Stimulated activated CD4-positive, alpha-beta T cell treated with anti-CD3 and anti-CD28 coated beads, Interleukin-12 subunit alpha, Interleukin-12 subunit beta, amount 100 ng/mL, for 48 hours (primary cell): ENCODE measurements at places on chromosomes 1 and 21.

DNA sequence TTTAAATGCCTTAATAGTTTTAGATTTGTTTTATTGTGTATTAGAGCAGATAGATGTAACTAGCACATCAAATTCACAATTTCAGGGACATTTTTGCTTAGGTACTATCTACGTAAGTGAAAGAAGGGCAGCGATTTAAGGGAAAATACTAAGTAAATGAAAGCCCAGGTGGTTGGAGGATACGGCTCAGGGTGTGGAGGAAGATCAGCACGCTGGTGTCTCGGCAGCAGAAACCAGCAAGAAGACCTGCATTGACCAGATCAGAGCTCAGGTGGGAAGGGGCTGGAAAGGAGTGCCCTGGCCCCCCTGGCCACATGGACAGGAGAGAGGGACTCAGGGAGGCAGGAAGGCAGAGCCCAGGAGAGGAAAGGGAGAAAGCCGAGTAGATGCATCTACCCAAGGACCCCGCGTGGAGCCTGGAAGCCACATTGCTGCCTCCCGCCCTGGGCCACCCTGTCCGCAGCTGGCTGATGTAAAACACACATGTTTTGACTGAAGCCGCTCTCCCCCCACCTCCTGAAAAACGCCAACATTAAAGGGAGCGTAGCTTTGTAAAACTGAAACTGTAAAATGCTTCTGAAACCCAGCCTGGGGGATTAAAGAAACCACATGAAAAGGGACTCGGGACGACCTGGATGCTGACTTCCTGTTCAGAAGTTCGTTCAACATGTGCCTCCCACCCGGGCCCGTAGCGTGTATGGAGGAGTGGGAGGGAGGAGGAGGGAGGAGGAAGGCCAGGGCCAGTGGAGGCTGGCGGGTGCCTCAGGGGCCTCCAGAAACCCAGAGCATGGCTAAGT, 72.6 kb upstream of the TARDBP start:
- DNase-seq, result peak; percentile 52

DNA sequence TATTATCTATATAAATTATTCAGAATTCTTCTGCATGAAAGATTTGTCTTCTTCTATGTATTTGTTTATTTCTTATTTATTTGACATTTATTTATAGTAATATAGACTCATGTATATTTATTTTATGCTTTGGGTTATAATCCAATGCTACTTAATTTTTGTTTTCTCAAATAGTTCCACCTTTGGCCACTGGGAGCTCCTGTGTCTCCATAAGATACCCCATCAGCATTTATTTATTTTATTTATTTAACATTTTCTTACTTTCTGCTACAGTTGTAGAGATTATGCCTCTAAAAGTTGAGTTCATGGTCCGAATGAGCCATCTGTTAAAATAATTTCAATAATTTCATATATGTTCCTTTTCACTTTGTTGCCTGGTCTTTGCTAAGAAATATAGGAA, 289.4 kb downstream of the ADGRL2 start:
- no peak for DNase-seq

- DNase-seq, result no peak
Measured at GRCh38 chr1:64494659-64495058, 24.7 kb downstream of the CACHD1 start.

DNA sequence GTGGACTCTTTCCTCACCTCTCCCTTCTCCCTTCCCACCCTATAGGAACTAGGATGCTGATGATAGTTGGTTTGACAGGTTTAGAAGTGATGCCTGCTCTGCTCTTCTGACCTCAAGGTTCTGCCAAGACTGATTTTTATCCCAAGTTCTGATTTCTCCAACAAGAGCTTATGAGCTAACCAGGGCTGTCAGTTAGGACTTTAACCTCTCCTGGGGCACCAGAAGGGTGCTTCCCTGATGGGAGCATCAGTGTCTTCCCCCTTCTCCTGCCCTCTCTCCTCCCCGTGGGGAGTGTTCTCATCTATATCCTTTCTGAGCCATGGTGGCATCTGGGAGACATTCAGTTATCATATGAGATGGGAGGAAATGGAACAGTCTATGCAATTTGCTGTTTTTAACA, 44.0 kb downstream of the ATP2B4 start:
- no peak for DNase-seq

DNA sequence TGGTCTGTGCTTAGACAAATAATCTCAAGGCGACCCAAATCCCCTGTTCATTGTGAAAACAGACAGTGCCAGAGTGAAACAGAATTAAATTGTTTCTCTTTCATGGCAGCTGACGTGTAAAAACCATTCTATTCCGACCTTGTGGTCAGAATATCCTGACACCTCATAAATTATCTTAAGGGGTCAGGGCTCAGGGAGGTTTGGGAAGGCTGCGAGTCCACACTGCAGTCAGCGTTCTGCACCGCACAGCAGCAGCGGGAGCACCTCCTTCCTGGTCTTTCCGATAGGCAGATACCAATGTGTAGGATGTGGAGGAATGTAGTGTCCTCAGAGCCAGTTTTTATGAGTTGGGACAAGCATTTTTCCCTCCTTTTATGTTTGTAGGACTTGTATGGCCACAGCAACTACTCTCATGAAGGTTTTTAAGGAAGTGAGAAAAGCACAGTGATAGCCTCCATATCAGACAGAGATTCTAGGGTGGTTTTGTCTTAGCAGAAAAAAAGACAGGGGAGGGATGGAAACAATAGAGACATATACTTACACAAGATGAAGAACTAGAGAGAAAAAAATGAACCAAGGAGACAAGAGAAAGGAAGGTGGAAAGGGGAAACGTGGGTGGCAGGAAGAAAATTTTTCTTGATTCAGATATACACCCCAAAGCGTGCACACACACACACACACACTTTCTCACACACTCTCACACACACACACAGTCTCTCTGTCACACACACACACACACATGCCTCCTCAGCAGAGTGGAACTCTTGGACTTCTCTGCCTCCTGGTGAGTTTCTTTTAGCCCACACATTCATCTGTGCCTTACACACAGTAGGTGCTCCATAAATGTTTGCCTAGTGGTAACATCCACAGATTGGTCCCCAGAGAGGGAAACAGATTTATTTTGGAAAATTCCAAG, 68.6 kb downstream of the NTMT2 start:
- no peak for DNase-seq

GRCh38 chr1:24939675-24940193, 9.7 kb upstream of the RUNX3 start:
- DNase-seq, result no peak
